ENCODE measurements at places on chromosomes 2 and 18.
A peak's percentile ranks its signal among the peaks of the same experiment; 100 is the strongest.

GRCh38 chr2:17981936-17982335, 103.5 kb downstream of the KCNS3 start:
- no peak for DNase-seq

- no peak for DNase-seq
Measured at GRCh38 chr18:7803956-7804469, 236.9 kb downstream of the PTPRM start.

DNA sequence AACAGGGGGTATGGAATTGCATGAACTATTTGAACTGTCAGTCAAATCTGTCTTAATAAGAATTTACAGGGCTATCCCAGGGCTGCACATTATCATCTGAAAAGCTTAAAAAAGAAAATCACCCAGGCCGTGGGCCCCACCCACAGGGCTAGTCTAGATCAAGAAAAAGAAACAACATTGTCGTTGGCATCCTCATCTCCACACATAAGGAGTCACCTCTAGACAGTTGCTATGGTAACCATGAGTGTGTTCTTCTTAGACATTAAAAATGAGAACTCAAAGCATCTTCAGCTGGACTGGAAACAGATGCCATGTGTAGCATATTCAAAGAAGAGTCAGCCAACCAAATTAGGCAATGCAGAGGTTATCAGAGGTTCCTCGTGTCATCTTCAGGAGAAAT, 72.3 kb upstream of the CPO start:
- DNase-seq: no peak

DNA sequence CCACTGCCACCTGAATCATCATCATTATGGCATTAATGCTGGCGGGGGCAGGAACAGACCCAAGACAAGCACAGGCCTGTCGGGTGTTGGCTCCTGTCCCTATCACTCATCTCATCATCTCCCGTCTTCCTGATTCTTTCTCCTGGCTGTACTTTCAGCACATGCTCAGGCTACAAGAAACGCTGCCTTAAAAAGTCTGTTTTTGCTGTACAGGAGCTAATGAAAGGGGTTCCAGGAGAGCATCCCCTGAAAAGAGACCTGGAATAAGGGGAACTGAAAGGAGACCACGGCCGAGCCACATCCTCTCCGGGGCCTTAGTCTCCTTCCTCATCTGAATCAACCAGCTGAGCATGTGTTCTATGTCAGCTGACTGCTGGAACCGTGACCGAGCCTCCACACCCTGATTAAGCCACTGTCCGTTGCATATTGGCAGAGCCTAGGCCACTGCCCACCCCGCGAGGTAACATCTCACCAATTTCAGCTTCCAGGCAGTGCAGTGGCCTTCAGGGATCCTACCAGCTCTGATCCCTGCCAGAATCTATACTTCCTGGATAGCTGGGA, 62.6 kb downstream of the DNMT3A start:
- DNase-seq: peak; percentile 93

- DNase-seq: no peak
Measured at GRCh38 chr2:120646994-120647393, 88.7 kb upstream of the GLI2 start.

DNA sequence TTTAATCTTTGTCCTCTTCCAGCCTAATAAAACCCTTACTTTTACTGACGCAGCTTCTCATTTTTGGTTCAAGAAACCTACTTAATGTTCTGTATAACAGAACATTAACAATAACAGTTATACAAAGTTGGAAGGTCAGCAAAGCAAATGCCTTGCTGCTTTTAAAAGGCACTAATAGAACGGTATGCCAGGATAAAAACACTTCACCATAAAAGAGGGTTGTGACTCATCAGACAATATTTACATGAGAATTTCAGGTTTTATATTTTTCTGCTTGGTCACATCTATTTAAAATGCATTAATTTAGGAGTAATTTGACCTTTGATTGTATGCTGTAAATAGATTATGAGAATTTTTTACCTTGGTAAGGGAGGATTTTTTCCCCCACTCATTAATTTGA, 3.0 kb downstream of the KLHL41 start:
- peak; percentile 39 for DNase-seq

- DNase-seq: no peak
Measured at GRCh38 chr18:40011201-40011600, 1943.8 kb upstream of the PIK3C3 start.

DNA sequence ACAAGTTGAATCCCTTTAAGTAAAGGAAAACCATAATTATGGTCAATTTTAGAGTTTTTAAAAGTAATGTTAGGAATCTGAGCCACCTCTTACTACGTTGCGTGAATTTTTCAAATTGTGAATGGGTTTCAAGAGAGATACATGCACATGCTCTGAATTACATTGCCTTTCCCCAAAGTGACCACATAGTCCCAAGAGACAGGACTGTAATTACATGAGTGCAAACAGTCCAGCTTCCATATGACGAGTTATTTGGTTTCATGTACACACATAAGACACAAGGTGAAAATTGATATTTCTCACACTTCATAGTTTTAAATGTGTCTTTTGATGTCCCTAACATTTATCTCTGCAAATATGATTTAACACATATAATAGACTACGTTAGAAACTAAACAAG, 850.8 kb downstream of the LRP1B start:
- DNase-seq: no peak

- DNase-seq: peak; percentile 23
Measured at GRCh38 chr2:98932164-98932563, 3.9 kb downstream of the CRACDL start.

- DNase-seq: peak; percentile 26
Measured at GRCh38 chr2:220935789-220936321, 636.2 kb downstream of the EPHA4 start.

- DNase-seq: no peak
Measured at GRCh38 chr2:142754182-142754581, 123.3 kb upstream of the KYNU start.

DNA sequence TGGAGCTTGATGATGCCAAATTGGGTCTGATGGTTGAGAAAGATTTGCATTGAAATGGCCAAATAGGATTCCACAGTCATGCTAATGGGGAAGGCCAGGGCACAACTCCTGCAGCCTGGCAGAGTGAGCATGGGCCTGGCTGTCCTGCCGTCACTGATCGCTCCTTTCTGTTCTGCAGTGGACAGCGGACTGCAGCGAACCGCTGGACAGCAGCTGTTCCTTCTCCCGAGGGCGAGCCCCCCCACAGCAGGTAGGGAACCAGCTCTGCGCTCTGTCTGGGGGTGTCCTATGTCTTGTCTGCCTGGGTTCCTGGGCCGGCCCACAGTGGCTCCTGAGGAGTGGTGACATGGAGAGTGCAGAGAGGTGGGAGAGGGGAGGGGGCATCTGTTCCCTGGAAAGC, 97.6 kb downstream of the CTIF start:
- no peak for DNase-seq

DNA sequence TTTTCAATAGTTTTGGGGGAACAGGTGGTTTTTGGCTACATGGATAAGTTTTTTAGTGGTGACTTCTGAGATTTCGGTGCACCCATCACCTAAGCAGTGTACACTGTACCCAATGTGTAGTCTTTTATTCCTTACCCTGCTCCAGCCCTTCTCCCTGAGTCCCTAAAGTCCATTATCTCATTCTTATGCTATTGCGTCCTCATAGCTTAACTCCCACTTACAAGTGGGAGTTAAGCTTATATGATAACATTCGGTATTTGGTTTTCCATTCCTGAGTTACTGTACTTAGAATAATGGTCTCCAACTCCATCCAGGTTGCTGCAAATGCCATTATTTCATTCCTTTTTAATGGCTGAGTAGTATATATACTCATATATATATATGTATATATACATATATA, 90.9 kb upstream of the ACSL3 start:
- no peak for DNase-seq

DNA sequence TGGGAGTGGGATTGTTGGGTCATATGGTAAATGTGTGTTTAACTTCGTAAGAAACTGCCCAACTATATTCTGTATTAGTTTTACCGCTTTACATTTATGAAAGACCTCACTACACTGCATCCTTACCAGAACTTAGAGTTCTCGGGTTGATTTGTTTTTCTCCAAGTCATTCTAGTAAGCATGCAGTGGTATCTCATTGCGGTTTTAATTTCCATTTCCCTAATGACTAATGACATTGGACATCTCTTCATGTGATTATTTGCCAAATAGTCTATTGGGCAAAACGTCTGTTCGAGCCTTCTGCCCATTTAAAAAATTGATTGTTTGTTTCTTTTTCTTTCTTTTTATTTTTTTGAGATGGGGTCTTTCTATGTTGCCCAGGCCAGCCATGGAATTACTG, 6.8 kb downstream of the FBLN7 start:
- no peak for DNase-seq

DNA sequence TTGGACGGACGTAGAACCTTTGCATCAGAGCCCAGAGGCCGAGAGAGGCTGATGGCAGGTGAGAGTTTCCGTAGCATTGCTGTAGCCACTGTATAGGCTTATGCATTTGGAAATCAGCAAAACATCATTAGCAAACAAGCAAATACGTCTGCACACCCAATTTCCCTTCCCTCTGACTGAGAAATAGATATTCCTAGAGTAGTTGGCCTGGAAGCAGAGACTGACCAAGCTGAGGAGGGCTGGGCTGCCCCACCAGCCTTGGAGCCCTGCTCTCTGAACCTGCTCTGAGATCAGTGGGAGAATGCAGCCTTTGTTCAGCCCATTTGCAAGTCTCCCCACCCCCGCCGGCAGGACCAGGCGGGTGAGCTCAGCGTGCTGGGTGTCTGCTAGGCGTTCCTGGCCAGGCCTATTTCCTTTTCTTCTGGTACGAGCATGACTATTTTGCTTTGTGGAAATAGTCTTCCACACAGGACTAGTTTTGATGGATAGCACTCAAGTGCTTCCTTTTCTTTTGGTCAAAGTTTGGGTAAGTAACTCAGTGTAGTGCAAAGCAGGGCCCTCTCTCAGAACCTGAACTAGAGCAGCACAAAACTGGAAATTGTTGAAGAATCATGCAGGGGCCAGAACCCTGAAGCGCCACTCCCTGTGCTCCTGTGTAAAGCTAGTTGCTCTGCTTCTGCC, 21.9 kb upstream of the RNF149 start:
- no peak for DNase-seq

- no peak for DNase-seq
Measured at GRCh38 chr2:121825003-121825950, 69.8 kb downstream of the TSN start.

- DNase-seq: no peak
Measured at GRCh38 chr18:45667056-45667736, 51.9 kb downstream of the SLC14A2 start.

GRCh38 chr2:130135692-130136541, 6.9 kb upstream of the POTEF start:
- no peak for DNase-seq

GRCh38 chr2:11903085-11903606, 156.7 kb downstream of the LPIN1 start:
- no peak for DNase-seq

Measured in bronchial epithelial cell (primary cell).